Stimulated activated CD4-positive, alpha-beta T cell treated with anti-CD3 and anti-CD28 coated beads, Interleukin-15, amount 100 ng/mL, for 24 hours (primary cell): ENCODE measurements at places on chromosomes 1 and 21.
A peak's percentile ranks its signal among the peaks of the same experiment; 100 is the strongest.

- no peak for DNase-seq
Measured at GRCh38 chr1:175536369-175536768, 207.0 kb downstream of the TNR start.

DNA sequence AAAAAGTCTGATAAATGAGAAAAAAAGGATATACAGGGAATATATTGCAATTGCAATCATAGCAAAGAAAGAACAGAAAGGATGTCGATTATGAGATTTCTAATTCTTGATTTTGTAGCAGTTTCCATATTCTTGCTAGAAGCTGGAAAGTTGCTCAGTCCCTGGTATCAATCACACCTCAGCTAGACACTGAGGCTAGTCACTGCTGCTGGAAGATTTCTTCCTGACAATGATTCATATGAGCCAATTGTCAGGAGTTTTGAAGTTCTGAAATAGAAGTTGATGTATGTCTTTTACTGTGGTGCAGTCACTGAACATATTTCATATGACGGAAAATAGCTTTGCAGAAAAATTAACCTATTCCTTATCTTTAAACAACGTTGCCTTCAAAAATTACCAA, 208.4 kb upstream of the C1orf105 start:
- DNase-seq, result no peak

- DNase-seq, result no peak
Measured at GRCh38 chr21:37000381-37000780, 6.1 kb upstream of the RIPPLY3 start.

DNA sequence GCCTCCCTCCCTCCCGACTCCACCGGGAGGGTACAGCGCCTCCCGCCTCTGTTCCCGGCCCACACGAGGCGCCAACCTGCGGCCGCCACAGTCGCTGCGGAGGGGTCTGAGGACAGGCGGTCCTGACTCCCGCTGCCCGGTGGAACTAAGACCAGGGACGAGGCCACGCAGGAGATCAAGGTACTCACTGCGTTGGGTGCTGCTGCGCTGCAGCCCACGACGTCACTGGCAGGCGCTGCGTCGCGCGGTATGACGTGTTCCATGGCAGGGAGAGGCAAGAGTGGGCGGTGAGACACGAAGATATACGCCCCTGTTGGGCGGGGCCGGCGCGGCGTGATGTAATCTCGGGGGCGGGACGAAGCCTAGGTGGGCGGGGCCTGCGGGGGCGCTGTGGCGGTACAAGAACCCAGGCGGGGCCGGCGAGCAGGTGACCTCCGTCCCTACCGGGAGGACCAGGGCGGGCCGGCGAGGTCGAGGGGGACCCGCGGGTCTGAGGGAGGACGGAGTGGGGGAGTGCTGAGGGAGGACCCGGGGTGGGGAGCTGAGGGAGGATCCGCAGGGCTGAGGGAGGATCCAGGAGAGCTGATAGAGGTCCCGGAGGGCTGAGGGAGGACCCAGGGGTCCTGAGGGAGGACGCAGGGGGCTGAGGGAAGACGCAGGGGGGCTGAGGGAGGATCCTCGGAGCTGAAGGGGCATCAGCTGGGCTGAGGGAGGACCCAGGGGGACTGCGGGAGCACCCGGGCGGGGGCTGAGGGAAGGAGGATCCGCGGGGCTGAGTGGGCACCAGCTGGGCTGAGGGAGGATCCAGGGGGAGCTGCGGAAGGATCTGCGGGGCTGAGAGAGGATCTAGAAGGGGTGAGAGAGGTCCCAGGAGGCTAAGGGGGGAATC, at the start of gene MRPL55:
MRPL55 (minus strand) TSS at position 227 of the 889 bp plus-strand sequence. CDS start 1,039 bp downstream, outside the sequence.
- DNase-seq, result peak; percentile 97

GRCh38 chr1:167762061-167762746, 40.4 kb downstream of the MPZL1 start:
- DNase-seq, result no peak

DNA sequence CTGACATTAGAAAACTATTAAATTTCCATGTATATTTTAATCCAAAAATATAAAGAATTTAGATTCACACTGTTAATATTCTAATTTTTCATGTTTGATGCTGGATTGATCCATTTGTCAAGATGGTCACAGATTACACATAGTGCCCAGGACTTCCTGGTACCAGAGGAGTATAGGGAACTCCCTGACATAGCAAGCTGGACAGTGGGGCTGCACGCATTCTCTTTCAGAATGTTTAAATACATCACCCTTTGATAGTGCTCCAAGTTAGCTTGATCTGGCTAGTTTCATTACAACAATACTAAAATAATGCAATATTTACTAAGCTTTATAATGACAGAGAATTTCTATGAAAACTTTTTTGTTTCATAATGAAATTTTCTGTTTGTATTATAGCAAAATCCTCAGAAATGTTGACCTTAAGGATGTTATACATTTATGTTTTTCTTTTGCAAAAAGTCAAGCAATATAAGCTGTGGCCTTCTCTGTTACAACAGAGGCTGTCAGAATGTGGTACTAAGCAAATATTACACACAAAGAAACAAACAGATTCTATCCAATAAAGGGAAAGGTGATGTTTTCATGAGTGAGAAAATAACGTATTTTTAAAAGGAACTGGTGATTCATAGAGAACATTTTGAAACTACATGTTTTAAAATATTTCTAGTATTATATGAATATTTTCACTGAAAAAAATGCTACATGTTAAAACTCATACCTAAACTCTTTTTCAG, 84.7 kb downstream of the SLC35F3 start:
- DNase-seq, result no peak

DNA sequence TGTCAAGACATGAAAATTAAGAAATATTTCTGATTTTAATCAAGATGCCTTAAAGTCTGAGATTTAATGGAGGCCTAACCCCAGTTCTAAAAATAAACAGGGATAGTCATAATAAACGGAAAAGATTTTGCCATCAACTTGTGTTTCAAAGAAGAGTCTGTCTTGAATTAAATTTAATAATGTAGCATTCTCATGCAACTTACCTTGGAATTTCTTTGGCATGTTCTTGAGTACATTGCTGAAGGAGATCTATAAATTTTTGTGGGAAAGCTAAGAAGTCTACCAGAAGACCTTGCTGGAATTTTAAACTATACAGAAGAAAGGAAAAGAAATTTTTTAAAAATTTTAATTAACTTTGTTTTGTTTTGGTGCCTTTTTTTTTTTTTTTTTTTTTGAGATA, 10.6 kb downstream of the SASS6 start:
- DNase-seq, result no peak

GRCh38 chr1:116832308-116832931, 77.3 kb upstream of the PTGFRN start:
- no peak for DNase-seq

GRCh38 chr1:195979646-195980045, 628.6 kb downstream of the KCNT2 start:
- DNase-seq, result no peak

GRCh38 chr1:42955311-42956063, 3.2 kb downstream of the SLC2A1 start:
- no peak for DNase-seq

- DNase-seq, result no peak
Measured at GRCh38 chr1:233695901-233696300, 82.0 kb downstream of the KCNK1 start.

GRCh38 chr1:205947024-205947423, 3.8 kb upstream of the SLC26A9 start:
- no peak for DNase-seq

DNA sequence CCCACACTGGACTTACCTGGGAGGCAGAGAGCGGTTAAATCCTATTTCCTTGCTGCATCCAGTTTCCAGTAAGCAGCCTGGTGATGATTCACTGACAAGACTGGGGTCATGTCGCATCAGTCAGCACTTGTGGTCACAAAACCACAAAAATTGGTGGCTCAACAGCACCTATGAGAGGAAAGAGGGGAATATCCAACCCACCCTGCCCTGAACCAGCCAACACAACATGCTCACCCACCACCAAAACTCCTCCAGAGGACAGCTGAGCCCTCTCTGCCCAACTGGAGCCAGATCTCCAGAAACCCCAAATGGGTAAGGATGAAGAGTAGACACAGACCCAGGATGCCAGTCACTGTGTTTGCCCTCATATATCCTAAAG, 64.0 kb downstream of the CD46 start:
- DNase-seq, result peak; percentile 59

DNA sequence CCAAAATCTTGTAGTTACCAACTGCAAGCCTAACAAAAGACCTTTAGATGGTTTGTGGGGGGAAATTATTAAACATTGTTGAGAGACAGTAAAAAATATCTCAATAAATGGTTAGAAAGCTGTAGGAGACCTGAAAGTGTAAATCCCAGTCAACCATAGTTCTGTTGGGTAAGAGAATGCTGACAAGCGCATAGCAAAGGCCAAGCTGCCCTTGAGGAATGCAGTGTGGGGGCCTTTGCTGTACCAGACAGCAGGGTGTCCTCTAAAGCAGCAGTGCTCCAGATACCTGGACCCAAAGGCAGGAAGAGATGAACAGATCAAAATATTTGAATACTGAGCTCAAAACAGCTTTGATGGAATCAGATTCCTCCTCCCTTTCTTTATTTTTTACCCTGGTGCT, 54.6 kb downstream of the OBSCN start:
- no peak for DNase-seq

- no peak for DNase-seq
Measured at GRCh38 chr1:109538827-109539555, 681 bp upstream of the GPR61 start.

- DNase-seq, result no peak
Measured at GRCh38 chr21:39720126-39720778, 24.7 kb upstream of the IGSF5 start.

GRCh38 chr1:64623750-64624191, 121.1 kb upstream of the RAVER2 start:
- DNase-seq, result peak; percentile 35

GRCh38 chr1:220681220-220681880, 8.8 kb upstream of the C1orf115 start:
- DNase-seq, result no peak

DNA sequence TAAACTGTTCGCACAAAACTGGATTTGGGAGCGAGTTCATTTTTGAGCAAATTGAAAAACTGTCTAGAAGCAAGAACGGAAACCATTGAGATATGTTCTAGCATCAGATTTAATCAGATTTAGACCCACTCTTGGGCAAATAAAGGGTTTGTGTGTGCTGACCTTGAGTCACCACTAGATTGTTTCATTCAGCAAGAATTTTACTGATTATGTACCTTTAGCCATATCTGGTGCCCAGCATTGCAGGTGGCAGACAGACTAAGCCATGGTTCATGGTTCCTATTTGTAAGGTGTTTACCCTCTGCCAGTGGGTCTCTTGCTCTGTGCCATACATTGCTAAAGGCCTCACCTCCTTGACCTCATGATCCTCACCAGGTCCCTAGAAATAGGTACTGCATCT, 1.4 kb downstream of the NUDC start:
- no peak for DNase-seq

- peak; percentile 65 for DNase-seq
Measured at GRCh38 chr1:15246960-15247614, at the start of gene FHAD1. FHAD1 (plus strand) TSS chr1:15247223; CDS start chr1:15251785, 4,562 bp downstream.

DNA sequence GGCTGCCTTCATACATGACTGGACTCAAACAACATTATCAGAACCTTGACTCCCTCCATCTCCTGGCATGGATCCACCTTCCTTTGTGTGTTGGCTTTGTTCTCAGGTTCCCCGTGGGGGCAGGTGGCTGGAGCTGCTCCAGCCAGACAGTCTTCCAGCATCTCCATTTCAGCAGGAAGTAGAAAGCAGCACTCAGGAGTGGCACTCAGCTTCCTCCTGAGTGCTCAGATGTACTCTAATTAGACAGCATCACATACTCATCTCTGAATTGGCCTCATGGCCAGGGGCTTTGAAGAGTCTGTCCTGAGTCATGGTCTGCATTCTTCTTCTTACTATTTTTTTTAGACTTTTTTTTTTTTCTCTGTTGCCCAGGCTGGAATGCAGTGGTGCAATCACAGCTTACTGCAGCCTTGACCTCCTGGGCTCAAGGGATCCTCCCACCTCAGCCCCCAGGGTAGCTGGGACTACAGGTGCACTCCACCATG, 27.9 kb downstream of the OVAAL start:
- DNase-seq, result peak; percentile 2

DNA sequence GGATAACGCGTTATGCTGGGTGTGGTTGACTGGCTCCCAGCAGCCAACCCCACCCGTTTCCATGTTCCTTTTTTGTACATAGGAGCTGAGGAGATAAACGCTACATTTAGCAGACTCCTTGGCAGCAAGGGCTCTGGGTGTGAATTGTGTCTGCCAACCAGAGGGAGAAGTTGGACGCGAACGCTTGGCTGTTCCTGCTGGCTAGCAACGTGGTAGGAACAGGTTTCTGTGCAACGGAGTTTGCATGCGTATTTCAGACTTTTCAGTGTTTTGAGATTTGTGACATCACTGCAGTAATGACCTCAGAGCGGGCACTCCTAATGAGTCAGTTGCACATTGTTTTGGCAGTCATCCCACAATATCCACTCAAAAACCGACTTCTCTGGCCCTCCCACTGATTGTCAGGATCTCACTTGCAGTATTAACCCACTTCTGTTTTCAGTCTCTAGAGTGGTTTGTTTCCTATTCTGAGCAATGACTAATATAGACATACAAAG, 98.7 kb upstream of the RGS1 start:
- peak; percentile 11 for DNase-seq

GRCh38 chr1:84842748-84843231, 50.2 kb downstream of the LPAR3 start:
- no peak for DNase-seq

DNA sequence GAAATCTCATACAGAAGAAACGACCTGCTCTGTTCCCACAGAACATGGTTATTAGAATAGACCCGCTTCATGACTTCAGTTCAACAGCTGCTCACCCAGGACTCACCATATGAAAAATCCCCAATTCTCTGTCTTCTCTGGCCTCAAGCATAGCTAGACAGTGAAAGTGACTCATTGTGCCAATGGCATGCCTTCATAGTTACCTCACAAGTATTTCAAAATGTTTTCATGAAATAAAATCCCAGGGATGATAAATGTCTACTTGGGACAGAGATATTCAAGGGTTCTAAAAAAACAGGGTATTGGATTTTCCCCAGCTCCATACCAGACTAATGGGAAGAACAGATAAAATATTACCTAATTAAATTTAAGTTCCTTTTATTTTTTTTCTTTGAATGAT, 82.3 kb downstream of the NOTCH2 start:
- DNase-seq, result no peak

- no peak for DNase-seq
Measured at GRCh38 chr1:223250632-223251015, 107.6 kb upstream of the TLR5 start.

DNA sequence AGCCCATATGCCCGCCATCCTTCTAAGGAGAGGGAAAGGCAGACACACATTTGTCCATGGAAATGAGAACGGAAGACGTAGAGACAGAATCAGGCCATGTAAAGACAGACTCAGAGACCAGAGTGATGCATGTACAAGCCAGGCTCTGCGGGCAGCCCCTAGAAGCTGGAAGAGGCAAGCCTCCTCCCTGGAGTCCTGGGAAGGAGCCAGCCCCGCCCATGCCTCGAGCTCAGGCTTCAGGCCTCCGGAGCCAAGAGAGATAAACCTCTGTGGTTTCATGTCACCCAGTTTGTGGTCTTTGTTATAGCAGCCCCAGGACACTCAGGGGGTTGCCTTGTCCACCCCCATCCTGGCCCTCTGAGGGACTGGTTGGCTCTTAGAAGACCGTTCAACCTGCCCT, 11.6 kb downstream of the PDE9A start:
- no peak for DNase-seq

GRCh38 chr1:17207540-17207939, 2.6 kb downstream of the PADI1 start:
- no peak for DNase-seq
